Urinary bladder (tissue), 4 donors: ENCODE measurements at places on chromosomes 3 and 15. TPM values are rescaled to one million over a fixed set of nuclear protein-coding genes. Genes with fewer than 3 reads are reported as not detected.

- no peak for DNase-seq
These were observed 165.4 kb downstream of the SNRK start for GRCh38 chr3:43451670-43452254.

- peak; percentile 82 for DNase-seq
These were observed 17.7 kb downstream of the EEFSEC start for GRCh38 chr3:128170866-128171516.

DNA sequence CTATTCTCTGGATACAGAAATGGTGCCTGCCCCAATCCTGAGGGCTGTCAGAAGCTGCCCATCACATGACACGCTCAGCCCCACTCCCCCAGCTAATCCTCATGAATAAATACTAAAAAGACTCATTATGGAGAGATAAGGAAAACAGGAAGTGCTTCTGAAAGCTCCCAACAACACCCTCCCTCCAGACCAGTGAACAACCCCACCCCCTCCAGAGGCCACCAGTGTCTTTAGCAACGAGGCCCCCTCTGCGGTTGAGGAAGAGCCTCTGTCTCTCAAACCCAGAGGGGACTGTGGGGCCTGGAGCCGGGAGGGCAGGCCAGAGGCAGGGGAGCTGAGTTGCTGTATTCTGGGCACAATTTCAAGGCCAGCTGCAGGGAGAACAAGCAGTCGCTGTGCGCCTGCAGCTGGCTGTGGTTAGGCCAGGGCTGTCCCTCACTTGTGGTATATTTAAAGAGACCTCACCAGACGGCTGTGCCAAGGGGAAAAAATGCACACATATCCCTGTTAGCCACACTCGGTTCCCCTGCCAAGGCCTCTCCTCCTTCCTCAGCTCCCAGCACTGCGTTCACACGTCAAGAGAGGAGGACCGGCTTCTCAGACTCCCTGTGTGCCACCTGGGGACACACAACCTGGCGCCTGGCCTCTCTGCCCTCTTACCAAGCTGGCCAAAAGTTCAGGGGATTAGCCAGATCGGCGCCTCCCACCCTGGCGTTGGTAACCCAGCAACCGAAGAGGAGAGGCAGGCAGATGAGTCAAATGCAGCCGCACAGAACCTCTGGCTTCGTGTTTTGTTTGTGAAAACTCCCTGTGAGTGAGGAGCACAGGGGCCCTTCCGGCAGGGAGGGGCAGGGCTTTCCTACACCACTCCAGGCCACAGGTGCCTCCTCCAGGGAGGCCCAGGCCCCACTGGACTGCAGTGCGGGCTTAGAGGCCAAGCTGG lies 101.2 kb upstream of the ETV5 start:
- DNase-seq, result no peak

DNA sequence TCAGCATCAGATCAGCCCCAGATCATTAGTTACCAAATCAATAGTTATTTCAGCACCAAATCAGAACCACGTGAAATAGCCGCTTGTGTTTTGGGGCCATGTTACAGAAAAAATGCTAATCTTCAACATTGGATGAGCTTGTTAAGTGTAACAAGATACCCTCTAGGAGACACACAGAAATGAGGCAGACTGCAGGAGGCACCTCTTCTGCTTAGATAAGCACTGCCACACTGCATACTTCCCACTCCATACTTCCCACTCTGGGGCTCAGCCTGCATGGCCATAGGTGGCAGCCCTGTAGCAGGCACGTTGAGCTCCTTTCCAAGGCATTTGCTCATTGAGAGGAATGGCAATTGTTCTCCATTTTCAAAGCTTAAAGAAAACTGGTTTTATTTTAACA lies 73.3 kb downstream of the CHCHD6 start:
- DNase-seq, result no peak

DNA sequence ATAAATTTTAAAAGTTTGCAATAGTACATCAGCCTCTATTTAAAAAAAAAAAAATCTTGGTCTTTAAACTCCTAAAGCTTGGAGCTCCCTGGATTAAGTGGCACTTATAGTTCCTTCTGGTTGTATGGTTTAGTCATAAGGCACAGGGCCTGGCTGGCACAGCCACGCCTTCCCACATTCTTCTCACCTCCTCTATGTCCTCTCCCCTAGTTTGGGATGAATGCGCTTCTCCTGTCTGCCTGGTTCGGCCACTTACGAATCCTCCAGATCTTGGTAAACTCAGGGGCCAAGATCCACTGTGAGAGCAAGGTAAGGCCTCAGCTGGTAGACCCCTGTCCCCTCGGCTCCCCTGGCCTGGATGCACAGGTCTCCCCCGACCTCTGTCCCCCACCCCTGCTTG lies 10.0 kb downstream of the ANKDD1A start:
- peak; percentile 28 for DNase-seq

DNA sequence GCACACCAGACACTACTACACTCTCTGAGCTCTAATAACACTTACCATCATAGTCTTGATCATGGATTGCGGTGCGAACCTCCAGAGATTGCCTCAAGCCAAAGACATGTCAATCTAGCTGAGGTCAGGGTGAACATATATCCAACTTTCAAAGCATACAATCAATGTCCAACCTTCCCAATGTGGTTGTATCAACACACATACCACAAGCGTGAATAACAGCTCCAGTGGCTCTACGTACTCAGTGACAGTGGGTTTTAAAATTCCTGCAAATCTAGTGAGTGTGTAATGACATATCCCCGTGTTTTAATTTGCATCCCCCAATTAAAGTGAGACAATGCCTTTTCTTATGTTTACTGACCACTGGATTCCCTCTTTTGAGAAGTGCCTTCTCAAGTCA lies 29.6 kb downstream of the SFMBT1 start:
- DNase-seq, result no peak

DNA sequence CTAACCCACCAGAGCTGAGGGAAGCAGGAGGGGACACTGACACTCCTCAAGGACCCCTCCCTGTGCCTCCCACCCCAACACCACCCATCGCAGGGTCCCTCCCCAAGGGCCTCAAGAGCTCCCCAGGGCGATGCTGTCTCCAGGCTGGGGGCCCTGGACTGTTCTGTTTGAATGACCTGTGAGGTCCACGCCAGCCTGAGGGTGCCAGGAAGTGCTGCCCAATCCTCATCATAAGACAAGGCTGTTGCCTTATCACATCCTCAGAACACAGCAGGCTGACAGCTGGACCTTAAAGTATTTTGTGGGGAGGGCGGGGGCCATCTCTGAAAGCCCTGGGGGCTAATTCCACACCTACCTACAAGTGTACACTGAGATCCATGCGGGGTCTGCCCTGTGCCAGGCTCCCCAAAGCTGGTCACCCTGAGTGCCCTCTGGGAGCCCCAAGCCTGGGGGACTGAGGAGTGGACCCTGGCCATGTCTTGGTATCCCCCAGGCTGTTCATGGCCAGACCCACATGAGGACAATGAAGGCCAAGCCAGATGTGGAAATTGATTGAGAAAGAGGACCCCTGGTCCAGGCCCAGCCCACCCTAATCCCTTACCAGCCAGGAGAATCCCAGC lies 23.8 kb upstream of the GOLGA6C start:
- no peak for DNase-seq

GRCh38 chr3:77319711-77320110 lies 279.8 kb downstream of the ROBO2 start:
- DNase-seq, result no peak

GRCh38 chr15:72967397-72967796 lies 84.9 kb upstream of the NEO1 start:
- DNase-seq, result no peak

- no peak for DNase-seq
These were observed 22.1 kb upstream of the TRA2B start for GRCh38 chr3:185959609-185960521.

DNA sequence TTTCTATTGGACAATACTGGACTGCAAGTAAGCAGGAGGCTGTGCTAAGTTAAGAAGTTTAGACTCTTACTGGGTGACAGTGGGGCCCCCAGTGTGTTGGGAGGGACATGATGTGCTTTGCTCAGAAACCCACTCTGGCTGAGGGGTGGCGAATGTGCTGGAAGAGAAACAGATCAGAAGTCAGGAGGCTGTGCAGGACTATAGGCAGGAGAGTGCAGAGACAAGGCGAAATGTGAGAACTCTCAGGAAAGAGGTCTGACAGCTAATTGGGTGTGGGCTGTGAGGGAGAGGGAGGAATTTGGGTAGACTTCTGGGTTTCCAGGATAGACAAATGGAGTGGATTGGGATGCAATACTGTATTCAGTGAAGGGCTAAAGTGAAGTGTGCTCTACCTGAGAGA lies 12.0 kb downstream of the SLC24A1 start:
- DNase-seq, result no peak

DNA sequence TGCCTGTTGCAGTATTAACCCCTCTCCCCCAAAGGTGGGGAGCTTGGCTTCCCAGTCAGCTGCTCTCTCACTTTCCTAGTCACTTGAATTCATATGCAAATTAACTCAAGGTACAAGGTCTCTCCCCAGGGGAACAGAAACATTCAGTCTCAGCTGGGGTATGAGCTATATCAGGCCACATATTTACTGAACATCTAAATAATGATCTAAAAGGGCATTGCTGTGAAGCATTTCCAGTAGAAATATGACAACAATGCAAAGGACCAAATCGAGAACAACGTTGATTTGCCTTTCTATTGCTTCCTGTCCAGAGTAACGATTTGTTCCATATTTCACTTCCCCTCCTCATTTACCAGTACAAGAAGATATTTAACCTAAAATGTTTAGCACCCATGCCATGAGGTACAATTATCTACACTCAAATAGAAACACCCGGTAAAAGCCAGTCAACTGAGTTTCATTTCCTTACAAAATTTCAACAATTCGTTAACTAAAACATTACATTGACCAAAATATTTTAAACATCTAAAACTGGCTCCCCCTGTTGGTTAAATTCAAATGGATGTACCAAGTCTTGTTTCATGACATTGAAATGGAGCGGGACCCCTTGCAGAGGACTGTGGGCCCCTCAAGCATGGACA lies 36.5 kb upstream of the KLHL6 start:
- no peak for DNase-seq

ZDHHC23 gene
- total RNA-seq, result 2.4 TPM

CCDC54 gene
- not detected for total RNA-seq

GABRA5 gene
- total RNA-seq, result 0.85 TPM

CHL1 gene
- 47.3 TPM for total RNA-seq

NR1I2 gene
- total RNA-seq, result 0.11 TPM

ASB14 gene
- 0.21 TPM for total RNA-seq

ARPP19 gene
- total RNA-seq, result 170 TPM
